Activated CD4-positive, alpha-beta T cell treated with anti-CD3 and anti-CD28 coated beads for 36 hours (primary cell): ENCODE measurements at places on chromosomes 13 and 19. TPM values are rescaled to one million over a fixed set of nuclear protein-coding genes. Genes with fewer than 3 reads are reported as not detected.

DNA sequence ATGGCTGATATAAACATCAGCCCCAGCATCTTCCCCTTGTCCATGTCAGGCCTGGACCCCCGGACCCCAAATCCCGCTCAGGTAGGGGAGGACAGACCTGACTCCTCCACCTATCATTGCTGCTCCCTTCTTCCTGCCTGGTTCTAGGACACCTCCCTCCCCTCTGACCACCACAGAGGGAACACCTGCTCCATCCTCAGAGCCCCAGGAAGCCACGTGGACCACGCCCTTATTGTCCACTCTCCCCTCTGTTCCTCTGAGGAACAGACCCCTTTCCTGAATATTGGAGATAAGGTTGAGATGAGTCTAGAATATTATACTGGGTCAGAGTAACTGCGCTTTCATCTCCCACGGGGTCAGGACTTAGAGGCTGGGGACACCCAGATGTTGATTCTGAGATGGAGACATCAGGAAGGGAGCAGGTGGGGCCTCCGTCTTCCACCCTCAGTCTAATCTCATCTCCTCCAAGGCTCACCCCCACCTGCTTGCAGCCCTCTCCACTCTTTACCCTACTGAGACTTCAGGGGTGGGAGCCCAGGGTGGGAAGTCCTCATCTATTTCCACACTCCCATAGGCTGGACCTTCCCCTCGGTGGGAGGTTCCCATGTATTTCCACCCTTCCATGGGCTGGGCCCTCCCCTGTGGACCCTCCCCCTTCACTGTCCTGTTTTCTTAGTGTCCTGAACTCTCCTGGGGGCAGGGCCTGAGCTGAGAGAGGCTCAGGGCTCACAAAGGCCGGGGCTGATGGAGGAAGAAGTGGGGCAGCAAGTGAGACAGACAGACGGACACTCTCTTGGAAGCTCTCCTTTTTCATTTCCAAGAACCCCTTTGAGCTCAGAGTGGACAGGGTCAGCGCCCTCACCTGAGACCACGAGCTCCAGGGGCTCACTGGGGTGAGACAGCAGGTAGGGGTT is 2.7 kb downstream of the LILRA4 start:
- no peak for DNase-seq

DNA sequence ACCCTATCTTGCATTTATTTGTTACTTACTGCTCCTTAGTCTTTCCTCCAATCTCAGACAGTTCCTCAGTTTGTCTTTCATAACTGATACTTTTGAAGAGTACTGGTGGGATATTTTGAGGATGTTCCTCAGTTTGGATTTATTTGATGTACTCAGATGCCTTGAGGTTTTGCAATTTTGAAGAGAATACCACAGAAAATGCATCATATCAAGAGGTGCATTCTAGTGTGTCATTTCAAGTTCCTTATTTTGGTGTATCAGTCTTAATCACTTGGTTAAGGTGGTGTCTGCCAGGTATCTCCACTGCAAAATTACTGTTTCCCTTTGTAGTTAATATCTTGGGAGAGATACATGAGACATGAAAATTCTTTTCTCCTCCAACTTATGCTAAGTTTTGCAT is 75.1 kb downstream of the URI1 start:
- no peak for DNase-seq

- DNase-seq = no peak
These were observed 1.9 kb downstream of the ICAM5 start for GRCh38 chr19:10291554-10292205.

HIF3A gene
- not detected for total RNA-seq

GRCh38 chr19:39497996-39498797 is 550 bp upstream of the DLL3 start:
- peak; percentile 57 for DNase-seq

GRCh38 chr13:92172191-92172590 is 773.8 kb downstream of the GPC5 start:
- no peak for DNase-seq

- no peak for DNase-seq
These were observed 267.6 kb downstream of the PCDH17 start for GRCh38 chr13:57899096-57899495.

DNA sequence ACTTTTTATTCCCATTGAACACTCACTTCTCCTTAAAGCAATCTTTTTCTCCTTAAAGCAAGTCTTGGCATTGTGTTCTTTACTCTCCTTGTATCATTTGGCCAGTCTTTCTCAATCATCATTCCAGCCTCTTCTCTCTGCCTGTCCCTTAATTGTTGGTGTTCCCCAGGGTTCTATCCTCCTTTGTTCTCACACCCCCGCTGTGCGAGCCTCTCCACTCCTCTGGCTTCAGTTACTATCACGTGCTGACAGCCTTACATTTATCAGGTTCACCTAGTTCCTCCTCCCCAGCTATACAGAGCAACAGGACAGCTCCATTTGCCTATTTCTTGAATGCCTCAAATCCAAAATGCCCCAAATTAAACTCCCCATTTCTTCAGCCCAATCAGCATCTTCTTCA is 24.6 kb downstream of the CYSLTR2 start:
- DNase-seq = no peak

DNA sequence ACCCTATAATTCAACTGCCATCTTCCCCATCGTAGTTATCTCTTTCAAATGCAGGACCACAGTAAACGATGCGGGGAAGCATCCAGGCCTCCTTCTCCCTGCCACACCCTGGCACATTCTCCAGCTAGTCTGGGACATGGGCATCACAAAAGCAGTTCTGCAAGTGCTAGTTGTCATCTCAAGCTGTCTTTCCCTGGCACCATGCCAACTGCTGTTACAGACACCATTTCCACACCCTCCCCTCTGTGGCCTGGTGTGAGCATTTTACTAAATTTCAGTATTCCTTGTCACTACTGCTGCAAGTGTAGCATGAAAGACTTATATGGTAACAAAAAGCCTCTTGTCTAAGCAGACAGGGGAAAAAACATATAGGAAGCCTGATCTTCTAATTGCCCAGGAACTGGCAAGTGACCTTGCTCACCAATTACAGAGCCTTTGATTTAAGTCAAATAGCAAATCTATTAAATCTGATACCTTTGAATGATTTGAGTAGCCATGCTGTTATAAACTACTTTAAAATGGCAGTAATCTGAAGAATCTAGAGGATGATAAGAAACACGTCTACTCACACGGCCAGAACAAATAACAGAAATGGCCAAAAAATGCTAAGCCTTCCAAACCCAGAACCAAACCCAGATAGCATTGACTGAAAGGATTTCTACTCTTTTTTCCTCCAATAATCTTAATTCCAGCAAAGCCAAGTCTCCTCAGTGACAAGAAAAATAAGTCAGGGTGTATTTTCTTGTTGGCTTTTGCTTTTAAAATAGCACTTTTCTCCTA is 179.0 kb downstream of the NUFIP1 start:
- peak; percentile 30 for DNase-seq

- DNase-seq = no peak
These were observed 331.6 kb downstream of the DLEU7 start for GRCh38 chr13:50511877-50512341.

FLT1 gene
- 21.7 TPM for total RNA-seq

DNA sequence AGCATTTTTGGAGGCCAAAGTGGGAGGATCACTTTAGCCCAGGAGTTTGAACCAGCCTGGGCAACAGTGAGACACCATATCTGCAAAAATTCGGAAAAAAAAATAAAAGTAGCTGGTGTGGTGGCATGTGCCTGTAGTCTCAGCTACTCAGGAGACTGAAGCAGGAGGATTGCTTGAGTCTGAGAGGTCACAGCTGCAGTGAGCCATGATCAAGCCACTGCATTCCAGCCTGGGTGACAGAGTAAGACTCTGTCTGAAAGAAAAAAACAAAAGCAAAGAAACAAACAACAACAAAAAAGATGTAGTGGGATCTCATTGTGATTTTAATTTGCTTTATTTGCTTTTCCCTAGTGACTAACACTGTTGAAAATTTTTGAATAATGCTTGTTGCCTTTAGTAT is 394.7 kb upstream of the KLHL1 start:
- DNase-seq = no peak

- DNase-seq = no peak
These were observed 961 bp upstream of the URI1 start for GRCh38 chr19:29940971-29941585.

GRCh38 chr13:44426461-44426860 is 52.8 kb downstream of the SERP2 start:
- DNase-seq = no peak

ZNF493 gene
- total RNA-seq = 12.8 TPM

GRCh38 chr19:10773969-10774368 is 56.1 kb downstream of the DNM2 start:
- peak; percentile 38 for DNase-seq

- DNase-seq = no peak
These were observed 11.6 kb downstream of the MAP4K1 start for GRCh38 chr19:38606131-38606530.

DNA sequence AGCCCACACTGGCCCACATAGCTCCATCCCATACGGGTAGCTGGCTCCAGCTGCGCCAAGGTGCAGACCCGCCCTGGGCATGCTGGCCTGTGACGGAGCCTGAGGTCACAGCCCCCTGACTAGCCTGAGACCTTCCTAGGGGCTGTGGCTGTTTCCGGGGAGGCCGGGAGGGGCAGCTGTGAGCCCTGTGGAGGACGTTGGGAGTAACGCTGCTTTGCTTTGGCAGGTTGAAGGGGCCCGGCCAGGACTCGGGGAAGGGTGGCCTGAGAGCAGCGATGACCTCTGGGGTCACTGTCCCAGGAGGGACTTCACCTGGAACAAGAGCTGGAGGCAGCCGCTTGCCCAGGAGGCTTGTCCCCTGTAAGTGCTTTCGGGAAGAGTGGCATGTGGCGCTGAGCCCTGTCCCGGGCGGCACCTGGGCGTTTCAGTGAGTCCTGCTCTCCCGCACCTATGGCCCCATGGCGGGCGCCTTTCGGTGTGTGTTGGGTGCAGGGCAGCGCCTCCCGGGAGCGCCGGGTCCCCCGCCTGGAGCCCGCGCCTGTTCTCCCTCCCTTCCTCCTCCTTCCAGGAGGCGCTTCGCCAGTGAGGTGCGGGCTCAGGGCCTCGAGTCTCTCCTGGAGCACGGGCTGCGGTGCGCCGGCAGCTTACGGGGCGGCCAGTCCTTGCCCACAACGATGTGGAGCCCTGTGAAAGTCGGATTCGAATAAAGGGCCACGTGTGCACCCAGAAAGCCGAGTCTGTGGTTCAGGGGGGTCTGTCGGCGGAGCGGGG is 1.1 kb upstream of the FAM174C start:
- no peak for DNase-seq

POLR1G gene
- 15.8 TPM for total RNA-seq

- DNase-seq = peak; percentile 59
These were observed 3.9 kb downstream of the PIH1D1 start for GRCh38 chr19:49447485-49448431.

GRCh38 chr13:95485045-95485517 is 67.4 kb upstream of the CLDN10 start:
- DNase-seq = no peak

- peak; percentile 96 for DNase-seq
These were observed 135.2 kb downstream of the TSHZ3 start for GRCh38 chr19:31214086-31214485.

GRCh38 chr19:53865918-53866864 is 1.5 kb upstream of the MYADM start:
- DNase-seq = peak; percentile 79

DNA sequence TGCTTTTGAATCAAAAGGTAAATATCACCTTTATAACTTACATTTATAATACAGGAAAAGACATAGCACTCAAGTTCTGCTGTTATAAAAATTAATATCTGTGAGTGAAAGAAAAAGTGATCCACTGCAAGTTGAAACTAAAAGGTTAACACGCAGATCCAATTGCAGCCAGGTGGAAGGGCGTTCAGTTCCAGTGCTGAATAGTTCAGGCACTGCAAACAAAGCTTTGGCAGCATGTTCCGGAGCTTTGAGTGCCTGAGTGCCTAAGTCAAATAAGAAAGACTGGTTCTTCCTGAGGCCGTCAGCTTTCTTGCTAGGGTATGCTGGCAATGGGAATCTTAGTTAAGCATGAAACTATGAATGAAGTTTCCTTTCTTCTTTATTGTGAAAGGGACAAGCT is 200.3 kb downstream of the LMO7 start:
- DNase-seq = no peak

GRCh38 chr19:46892252-46893179 is 31.7 kb downstream of the ARHGAP35 start:
- DNase-seq = no peak

ZMYM2 gene
- total RNA-seq = 59.9 TPM

- no peak for DNase-seq
These were observed 954.3 kb upstream of the SPRY2 start for GRCh38 chr13:81295177-81295576.

DNA sequence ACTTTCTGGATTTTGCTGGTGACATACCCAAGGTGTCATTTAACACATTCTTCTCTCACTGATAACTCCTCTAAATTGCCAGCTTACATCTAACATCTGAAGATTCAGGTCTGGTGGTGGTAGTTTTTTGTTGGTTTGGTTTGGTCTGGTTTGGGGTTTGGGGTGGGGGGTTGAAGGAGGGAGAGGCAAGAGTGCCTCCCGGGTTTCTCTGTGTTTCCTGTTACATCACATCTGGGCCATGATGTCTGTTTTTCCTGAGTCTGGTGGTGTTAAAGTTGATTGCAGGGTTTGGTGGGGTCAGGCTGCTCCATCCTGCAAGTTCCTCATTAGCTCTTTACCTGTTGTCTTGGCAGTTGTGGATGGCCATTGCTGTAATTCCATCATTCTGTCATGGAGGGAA is 155.8 kb upstream of the UBL3 start:
- no peak for DNase-seq

DNA sequence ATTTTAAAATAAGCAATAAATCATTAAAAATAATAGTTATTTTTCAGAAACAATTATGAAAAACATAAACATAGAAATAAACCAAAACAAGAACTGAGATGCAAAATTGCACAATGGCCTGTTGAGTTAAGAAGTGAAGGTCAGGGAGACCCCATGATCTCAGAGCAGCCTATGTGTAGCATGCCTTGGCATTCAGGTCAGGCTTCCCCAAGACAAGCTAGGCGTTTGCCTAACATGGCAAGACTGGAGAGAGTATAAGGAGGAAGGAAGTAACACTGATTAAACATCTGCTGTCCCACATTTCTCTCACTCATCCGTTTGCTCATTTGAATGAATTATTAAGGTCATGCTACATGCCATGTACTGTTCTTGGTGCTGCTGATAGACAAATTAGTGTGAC is 291.8 kb downstream of the TSHZ3 start:
- no peak for DNase-seq

DNA sequence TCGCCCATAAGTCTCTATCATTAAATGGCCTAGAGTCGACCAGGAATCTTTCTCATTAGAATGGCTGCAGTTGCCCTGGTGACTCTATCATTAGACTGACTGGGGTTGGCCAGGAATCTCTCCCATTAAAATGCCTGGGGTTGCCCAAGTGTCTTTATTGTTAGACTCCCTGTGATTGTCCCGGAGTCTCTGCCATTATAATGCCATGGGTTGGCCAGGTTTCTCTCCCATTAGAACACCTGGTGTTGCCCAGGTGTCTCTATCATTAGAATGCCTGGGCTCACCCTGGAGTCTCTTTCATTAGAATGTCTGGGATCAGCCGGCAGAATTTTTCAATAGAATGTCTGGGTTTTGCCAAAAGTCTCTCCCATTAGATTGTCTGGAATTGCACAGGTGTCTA is 1459.3 kb downstream of the UQCRFS1 start:
- DNase-seq = no peak
